ENCODE measurements at places on chromosomes 16 and 17. TPM values are rescaled to one million over a fixed set of nuclear protein-coding genes. Genes with fewer than 3 reads are reported as not detected.

DNA sequence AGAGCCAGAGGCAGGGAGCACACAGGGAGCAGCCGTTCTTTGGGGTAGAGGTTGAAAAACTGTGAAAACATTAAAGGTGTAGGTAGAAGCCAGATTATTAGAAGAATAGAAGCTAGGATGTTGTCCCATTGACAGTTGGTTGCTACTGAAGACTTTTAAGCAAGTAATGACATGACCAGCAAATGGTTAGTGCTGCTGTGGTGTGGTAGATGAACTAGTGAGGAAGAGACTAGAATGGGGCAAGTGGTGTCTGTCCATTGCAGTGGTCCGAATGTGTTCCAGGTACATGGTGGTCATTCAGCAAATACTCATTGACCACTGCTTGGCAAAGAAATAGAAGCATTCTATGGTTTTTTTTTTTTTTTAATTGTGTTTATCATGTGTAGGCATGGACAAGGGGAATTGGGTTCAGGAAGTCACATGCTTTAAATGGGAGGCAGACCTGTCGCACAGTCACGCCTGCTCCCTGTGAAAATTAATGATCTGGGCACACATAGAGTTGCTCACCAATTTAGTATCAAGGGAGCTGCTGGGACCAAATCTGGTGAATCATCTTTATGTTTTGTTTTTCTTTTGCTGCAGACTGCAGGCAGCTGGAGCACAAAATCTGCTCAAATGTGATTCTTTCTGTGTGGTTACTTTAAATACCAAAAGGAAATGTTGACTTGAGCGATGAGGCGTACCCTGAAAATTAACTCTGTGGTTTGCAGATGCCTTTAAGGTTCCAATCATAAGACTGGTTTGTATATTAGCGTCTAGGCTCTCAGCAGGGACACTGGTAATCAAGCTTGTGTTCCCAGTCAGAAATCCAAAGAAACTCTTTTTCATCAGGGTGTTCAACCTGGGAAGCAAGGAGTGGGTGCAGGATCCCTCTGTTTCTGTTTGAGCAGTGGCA lies 30.7 kb downstream of the YPEL2 start:
- no peak for DNase-seq
- peak overlapping the region; percentile 13 for H3K4me3 ChIP-seq

NGFR gene
- total RNA-seq, result 8.9 TPM

GRCh38 chr17:12358477-12358876 lies 307.2 kb upstream of the MYOCD start:
- DNase-seq, result no peak
- no peaks in the 10 kb centered on the region for H3K36me3 ChIP-seq
- H3K4me1 ChIP-seq, result no peaks in the 10 kb centered on the region
- no peaks in the 10 kb centered on the region for H3K27me3 ChIP-seq
- H3K4me3 ChIP-seq, result no peak overlapping the region

- peaks cover 11% of the 10 kb centered on the region for H3K4me1 ChIP-seq
- no peak for DNase-seq
- H3K27me3 ChIP-seq, result peaks cover 100% of the 10 kb centered on the region
- no peaks in the 10 kb centered on the region for H3K36me3 ChIP-seq
- no peak overlapping the region for H3K27ac ChIP-seq
- H3K4me3 ChIP-seq, result no peak overlapping the region
Measured at GRCh38 chr17:48642059-48642842, 16.1 kb upstream of the HOXB9 start.

KRT34 gene
- not detected for total RNA-seq

CTRB2 gene
- total RNA-seq, result not detected

- peak overlapping the region; percentile 82 for H3K27ac ChIP-seq
- H3K27me3 ChIP-seq, result no peaks in the 10 kb centered on the region
- no peaks in the 10 kb centered on the region for H3K36me3 ChIP-seq
Measured at GRCh38 chr17:44279666-44280391, 11.9 kb upstream of the SLC4A1 start.

DNA sequence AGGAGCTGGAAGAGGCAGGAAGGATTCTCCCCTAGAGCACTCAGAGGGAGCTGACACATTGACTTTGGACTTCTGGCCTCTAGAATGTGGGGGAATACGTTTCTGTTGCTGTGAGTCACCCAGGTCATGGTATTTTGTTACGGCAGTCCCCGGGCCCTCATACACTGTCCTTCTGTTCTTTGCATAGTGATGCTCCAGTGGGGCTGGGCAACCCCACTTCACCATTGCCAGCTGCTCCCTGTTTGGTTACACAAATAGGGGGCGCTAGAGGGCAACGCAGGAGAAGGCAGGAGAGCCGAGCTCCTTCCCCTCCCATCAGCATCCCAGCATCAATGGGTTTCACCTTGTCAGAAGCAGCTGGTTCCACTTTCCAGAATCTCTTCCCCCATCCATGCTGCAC lies 257.7 kb upstream of the FOXF1 start:
- peaks cover 46% of the 10 kb centered on the region for H3K27me3 ChIP-seq
- no peaks in the 10 kb centered on the region for H3K36me3 ChIP-seq
- no peak overlapping the region for H3K4me3 ChIP-seq
- no peaks in the 10 kb centered on the region for H3K4me1 ChIP-seq
- H3K27ac ChIP-seq, result no peak overlapping the region

GLP2R gene
- not detected for total RNA-seq

DNA sequence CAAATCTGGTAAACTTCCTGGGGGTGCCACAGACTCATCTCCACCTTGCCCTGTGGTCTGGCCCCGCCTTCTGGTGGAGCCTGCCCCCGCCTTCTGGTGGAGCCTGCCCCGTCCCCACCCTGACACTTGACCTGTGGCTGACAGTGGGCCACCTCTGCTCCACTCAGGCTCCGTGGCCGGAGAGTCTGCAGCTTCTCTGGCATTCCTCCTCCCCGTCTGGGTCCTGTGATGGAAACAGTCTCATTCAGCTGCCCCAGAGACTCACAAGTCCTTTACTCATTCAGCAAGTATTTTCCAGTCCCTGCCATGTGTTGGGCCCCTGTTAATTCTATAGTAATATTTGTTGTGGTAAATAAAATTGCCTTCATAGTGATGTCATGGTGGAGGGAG lies 21.0 kb upstream of the G6PC1 start:
- H3K27ac ChIP-seq, result no peak overlapping the region
- H3K4me1 ChIP-seq, result no peaks in the 10 kb centered on the region
- H3K36me3 ChIP-seq, result no peaks in the 10 kb centered on the region
- no peak overlapping the region for H3K4me3 ChIP-seq

DNA sequence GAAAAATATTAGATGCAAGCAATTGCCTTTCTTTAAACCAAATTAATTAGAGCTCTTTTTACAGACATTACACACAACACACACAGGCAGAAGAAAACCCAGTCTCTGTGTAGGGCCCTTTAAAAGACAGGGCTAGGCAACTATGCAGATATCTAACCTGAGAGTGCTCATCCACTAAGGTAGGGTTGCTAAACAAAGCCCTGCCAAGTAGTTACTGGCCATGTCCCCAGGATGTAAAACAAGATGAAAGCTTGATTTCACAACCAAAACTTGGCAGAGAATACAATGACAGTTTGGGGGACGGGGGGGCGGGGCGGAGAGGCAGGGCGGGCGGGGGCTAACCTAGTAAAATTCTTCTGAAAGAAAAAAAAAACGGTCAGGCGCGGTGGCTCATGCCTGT lies 669.0 kb upstream of the CA10 start:
- no peak overlapping the region for H3K27ac ChIP-seq
- no peaks in the 10 kb centered on the region for H3K27me3 ChIP-seq
- H3K4me1 ChIP-seq, result no peaks in the 10 kb centered on the region
- no peak overlapping the region for H3K4me3 ChIP-seq

TNFRSF17 gene
- not detected for total RNA-seq

ESRP2 gene
- 0.14 TPM for total RNA-seq

PRR29 gene
- not detected for total RNA-seq

DNA sequence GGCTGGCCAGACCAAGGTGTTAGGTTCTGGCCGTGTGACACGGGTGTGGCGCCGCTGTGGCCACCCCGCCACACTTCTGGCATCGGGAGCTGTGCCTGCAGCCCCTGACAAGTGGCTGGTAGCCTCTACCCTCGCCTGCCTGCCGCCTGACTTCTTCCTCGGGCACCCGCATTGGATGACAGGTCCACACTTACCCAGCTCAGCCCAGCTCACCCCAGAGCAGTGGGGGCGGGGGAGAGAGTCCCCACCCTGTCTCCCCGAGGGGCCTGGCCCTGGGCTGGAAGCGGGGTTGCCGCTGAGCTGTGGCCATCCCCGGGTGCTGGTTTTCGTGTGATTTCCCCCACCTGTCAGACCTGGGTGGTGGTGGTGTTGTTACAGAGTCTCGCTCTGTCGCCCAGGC lies 53.9 kb upstream of the ACSF3 start:
- no peak for DNase-seq
- H3K4me1 ChIP-seq, result no peaks in the 10 kb centered on the region
- H3K36me3 ChIP-seq, result no peaks in the 10 kb centered on the region
- no peak overlapping the region for H3K27ac ChIP-seq

TMEM231 gene
- total RNA-seq, result 6.6 TPM

DNA sequence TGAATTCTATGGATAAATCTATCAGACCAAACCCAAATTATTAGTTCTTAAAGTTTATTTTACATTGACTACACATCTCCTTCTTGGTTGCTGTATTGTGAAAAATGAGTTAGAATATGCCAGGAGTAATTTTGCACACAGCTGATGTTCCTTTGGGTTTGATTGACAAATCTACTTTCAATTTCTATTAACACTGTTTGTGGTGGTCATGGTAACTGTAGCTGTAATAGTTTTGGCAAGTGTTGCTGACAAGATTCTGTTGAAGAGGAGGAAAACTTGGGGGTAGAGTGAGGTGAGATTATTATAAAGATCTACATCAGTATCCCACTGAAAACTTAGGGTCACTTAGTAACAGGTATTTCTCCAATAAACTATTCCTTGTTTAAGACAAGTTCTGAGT lies 30.3 kb downstream of the MRTFB start:
- no peak overlapping the region for H3K27ac ChIP-seq
- H3K4me3 ChIP-seq, result no peak overlapping the region
- H3K27me3 ChIP-seq, result no peaks in the 10 kb centered on the region
- H3K4me1 ChIP-seq, result peaks cover 74% of the 10 kb centered on the region
- no peaks in the 10 kb centered on the region for H3K36me3 ChIP-seq
- DNase-seq, result no peak

DNA sequence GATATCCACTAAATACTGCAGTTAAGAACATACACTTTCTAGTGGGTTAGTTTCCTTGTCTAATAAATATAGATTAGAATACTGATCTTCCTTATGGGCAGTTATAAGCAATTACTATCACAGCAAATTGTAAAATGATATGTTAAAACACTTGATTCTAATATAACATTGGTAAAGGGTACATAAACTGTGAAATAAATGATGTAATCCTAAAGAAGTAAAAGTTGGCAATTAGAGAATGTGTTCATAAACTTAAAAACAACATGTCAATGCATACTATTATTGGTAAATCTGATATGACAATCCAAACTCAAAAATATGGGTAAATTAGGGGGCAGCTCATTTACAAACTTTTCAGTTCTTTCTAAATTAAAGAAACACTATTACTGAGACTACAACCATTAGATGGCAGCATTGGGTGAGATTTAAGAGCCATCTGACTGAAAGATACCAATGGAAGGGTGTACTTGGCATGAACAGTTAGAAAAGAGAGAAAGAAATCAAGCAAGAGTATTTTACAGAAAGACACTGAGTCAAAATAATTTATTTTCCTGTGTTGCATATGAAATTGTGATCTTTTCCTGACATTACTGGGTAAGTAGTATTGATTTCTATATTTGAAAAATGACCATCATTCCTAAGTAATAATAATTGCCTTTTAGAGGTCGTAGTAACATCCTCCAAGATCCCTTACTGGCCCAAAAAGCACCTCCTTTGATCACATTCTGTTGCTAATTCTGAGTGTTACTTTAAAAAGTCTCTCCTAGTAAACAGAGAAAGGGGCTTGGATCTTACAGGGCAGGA lies 119.6 kb downstream of the SPAG9 start:
- H3K27me3 ChIP-seq, result no peaks in the 10 kb centered on the region
- peaks cover 92% of the 10 kb centered on the region for H3K36me3 ChIP-seq
- no peaks in the 10 kb centered on the region for H3K4me1 ChIP-seq
- no peak overlapping the region for H3K27ac ChIP-seq
- no peak for DNase-seq

- H3K27ac ChIP-seq, result no peak overlapping the region
- peaks cover 61% of the 10 kb centered on the region for H3K36me3 ChIP-seq
- H3K4me1 ChIP-seq, result peaks cover 4% of the 10 kb centered on the region
- no peak overlapping the region for H3K4me3 ChIP-seq
Measured at GRCh38 chr16:47507701-47508100, 46.6 kb downstream of the PHKB start.

DNA sequence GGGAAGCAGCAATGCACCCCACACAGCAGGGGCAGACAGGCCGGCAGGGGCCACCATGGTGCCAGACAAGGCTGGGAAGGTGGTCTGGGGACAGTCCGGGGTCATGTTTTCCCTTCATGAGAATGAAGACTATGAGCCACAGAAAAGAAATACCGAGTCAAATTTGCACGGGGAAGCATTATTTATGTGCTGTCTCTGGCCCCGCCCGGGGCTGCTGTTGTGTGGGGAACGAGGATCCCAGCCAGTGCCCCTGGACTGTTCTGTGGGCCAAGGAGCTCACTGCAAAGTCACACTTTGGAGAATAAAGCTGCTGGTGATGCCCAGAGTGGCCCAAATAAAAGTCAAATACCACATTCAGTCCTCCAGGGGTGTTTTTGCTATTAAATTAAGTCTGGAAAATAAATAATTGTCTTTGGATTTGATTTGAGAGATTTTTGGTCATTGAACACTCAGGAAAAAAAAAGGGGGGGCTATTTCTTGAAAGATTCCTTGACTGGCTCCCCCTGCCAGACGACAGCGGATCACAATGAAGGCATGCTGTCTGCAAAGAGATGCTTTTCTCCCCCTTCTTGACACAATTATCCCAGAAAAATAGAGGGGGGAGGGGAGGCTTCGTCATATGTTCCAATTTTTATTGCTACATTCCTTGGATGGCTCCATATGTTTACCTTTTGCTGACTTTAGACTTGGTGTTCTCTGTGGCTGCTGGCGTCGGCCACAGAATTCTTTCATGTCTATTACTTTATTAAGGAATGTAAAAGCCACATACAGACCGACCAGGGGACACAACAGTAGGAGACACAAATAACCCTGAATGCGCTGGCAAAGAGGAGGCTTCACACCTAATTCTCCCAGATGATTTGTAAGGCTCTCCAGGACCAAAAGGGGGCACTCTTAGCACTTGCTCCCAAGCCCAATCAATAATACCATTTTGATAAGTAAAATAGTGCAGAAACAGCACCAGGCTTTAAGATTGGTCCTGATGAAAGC lies 27.1 kb upstream of the ANKFN1 start:
- no peaks in the 10 kb centered on the region for H3K36me3 ChIP-seq
- no peak overlapping the region for H3K4me3 ChIP-seq
- DNase-seq, result no peak
- H3K27me3 ChIP-seq, result peaks cover 24% of the 10 kb centered on the region
- H3K4me1 ChIP-seq, result no peaks in the 10 kb centered on the region
- H3K27ac ChIP-seq, result no peak overlapping the region

DNA sequence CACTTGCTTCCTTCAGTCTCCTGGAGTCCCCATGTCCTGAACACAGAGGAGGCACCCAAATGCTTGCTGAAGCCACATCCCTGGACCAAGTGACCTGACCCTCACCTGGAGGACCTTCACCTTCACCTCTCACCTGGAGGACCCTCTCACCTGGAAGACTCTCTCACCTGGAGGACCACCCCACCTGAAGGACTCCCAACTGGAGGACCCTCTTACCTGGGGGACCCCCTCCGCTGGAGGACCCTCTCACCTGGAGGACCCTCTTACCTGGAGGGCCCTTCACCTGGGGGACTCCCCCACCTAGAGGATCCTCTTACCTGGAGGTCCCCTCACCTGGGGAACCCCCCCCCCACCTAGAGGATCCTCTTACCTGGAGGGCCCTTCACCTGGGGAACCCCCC lies 573 bp upstream of the CDK10 start:
- no peak for DNase-seq
- peaks cover 3% of the 10 kb centered on the region for H3K36me3 ChIP-seq
- H3K4me3 ChIP-seq, result peak overlapping the region; percentile 95
- no peaks in the 10 kb centered on the region for H3K27me3 ChIP-seq
